Amniotic stem cell (primary cell): ENCODE measurements at places on chromosomes 1 and 21.
A peak's percentile ranks its signal among the peaks of the same experiment; 100 is the strongest.

GRCh38 chr1:227434808-227435444 lies 116.6 kb upstream of the CDC42BPA start:
- no peak for DNase-seq

DNA sequence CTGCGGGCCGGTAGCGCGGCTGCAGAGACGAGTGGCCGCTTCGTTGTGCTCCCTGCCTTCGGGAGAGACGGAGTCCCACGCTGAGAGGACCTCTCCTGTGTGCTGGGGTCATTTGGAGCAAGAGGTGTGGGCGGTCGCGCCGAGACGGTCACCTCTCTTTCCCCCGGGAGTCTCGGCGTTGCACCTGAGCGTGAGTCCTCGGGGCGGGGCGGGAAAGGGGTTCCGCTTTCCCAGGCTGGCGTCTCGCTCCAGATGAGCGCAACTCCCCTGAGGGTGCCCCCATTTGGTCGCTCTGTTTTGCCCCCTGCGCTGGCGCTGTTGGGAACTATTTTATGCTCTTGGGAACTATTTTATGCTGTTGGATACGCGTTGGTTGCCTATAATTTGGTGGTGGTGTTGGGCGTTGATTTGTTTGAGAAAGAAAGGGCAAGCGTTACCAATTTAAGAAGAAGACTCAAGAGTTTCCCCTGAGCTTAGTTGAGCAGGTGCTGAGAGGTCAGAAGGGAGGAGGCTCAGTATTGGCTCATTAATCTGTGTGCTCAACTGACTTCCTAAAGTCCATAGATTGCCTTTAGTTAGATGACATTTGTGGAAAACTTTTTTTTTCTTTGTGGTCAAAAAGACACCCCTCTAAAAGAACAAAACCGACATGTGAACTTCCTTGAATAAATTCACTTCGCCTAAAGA lies 683 bp downstream of the LRRC8B start:
- DNase-seq, result no peak

DNA sequence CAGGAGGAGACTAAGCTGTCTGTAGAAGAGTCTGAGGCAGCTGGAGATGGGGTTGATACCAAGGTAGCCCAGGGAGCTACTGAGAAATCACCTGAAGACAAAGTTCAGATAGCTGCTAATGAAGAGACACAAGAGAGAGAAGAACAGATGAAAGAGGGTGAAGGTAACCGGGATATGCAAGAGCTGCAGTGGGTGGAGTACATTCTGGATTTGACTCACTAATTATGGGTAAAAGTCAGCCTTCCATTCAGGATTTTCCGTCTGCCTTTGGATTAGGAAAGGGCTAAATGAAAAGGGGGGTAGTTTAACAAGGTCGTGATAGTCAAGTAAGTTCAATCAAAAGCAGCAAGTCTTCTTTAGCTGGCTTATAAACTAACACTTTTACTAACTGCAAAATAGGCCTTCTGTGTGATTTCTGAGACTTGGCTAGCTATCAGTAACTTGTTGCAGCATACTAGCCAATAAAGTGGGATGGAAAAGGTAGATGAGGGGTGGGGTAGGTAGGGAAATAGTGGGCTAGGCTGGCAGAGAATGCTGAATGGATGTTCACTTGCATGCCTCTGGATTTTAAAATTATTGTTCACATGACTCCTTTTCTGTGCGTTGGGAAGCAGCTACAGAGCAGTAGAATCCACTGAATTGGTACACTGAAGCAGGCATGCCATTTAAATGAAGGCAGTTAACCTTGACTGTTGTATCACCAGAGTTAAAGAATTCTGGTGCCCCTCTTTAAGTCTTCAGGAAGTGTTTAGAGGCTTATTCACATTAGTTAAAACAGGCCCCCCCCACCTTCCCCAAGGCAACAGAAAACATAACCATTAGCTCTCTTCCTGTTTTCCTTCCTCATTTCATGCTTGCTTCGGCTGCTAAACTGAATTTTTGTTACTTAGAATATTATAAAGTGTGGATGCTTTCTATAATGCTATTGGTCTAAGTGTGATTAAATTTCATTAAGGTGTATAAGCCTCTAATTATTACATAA lies 15.4 kb downstream of the CCDC17 start:
- no peak for DNase-seq

DNA sequence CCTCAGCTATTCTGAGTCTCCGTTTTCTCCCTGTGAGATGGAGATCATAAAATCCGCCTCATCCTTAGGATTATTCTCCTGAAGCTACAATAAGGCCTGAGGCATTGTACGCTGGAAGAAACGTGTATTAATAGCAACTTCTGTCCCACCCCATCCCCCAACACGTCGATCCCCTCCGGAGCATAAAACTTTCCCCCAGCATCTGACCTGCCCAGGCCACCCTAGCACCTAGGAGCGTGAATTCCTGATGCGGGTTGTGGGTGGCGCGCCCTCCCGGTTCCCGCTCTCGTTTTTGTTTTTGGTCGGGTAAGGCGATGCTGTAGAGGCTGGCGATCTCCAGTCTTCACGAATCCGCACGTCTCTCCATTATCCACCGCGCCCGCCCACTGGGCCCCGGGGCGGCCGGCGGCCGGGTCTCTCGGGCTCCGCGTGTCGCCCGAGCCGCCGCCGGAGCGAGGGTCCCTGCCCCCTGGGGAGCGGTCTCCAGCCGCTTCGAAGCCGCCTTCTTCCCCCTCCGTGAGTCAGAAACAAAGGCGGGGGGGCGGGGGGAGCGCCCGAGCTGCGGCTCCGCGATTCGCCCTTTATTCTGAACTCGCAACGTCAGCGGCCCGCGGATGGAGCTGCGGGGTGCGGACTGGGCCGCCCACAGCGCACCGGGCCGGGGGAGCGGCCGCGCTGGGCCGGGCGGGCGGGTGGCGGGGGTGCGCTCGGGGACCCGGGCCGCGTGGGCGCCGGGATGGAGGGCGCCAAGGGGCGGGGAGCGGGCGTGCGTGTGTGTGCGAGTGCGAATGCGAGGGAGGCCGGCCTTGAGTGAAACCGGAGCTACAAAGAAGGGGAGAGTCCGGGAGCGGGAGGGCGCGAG lies at the start of gene PLEKHO1:
PLEKHO1 (plus strand) TSS at position 646 of the 862 bp plus-strand sequence. CDS start 342 bp downstream, outside the sequence.
- peak; percentile 73 for DNase-seq

DNA sequence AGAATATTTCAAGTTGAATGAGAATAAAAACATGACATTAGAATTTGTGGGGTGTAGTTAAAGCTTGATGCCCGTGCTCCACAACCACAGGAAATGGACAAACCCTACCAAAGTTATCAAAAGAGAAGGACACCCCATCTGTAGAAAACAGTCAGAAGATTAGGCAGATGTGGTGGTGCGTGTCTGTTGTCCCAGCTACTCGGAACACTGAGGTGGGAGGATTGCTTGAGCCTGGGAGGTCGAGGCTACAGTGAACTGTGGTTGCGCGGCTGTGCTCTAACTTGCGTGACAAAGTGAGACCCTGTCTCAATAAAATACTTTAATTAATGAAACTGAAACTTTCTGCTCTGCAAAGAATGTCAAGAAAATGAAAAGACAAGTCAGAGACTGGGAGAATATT lies 1.5 kb upstream of the SPATC1L start:
- no peak for DNase-seq

- DNase-seq, result no peak
Measured at GRCh38 chr1:22531251-22531650, 32.0 kb upstream of the EPHA8 start.

DNA sequence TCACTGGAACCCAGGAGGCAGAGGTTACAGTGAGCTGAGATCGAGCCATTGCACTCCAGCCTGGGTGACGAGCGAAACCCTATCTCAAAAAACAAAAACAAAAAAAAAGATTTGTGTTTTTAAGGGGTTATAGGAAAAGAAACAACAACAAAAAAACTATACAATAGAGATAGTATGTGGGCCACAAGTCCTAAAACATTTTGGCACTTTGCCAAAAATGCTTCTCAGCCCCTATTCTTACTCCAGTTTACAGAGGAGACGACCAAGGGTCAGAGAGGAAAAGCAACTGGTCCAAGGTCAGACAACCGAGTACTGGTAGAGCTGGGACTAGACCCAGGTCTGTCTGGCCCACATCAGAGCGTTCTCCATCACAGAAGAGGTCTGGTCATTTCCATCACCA lies 3.0 kb downstream of the FBXO44 start:
- no peak for DNase-seq

DNA sequence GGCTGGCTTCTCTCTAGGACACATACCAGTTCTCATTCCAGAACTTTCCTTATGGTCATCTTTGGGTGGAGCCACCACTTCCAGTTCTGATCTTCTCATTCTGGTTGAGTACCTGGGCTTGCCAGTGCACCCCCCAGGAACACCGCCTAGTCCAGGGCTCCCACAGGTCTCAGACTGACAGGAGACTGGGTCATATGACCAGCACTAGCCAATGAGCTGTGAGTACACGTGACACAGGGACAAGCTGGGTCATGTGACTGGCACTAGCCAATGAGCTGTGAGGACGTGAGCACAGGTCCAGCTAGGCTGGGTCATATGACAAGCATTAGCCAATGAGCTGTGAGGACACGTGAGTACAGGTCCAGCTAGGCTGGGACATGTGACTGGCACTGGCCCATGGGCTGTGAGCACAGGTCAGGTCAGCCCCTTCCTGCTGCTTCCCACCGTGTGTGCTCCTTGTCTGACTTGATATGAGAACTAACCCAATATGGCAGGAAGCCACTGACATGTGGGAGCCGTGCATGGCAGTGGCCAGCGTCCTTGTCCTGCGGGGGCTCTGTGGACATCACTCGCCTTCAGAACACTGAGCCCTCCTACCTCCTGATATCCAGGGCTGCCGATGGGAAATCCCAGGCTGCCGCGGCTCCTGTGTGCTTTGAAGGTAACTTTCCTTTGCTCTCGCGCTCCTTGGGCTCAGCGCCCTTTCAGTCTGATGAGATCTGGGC lies 22.7 kb downstream of the KRTAP10-1 start:
- DNase-seq, result no peak

GRCh38 chr1:186207391-186208085 lies 167.5 kb downstream of the TPR start:
- no peak for DNase-seq

- DNase-seq, result no peak
Measured at GRCh38 chr1:24898152-24898908, 31.7 kb downstream of the RUNX3 start.

GRCh38 chr1:62435231-62436038 lies 1.4 kb upstream of the USP1 start:
- DNase-seq, result no peak

DNA sequence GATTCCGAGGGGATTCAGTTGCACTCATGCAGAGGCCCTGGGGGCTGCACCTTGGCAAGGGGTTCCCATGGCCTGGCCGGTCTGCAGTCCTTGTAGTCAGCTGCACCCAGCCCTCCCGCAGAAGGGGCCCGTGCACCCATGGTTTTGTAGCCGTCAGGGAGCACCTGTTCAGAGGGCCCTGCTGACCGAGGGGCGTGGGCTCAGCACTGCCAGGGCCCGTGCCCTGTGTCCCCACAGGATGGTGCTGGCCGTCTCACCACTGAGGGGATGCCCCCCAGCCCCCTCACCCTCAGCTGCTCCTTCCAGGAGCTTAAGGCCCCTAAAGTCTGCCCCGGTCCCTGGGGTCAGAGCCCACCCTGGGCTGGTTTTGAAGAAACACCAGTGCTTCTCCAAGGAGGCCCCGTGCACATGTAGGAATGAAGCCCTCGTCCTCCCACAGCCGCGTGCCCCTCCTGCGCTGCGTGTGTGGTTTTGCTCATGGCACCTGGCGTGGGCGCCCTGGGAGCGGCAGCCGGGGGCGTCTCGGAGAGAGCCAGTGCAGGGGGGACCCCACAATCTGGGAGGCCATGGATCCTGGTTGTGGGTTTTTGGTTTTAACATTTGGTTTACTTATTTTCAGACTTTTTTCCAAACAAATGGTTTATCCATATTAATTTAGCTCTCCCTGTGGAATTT lies 40.1 kb downstream of the PRKCZ start:
- DNase-seq, result no peak
